Mucosa of gallbladder (tissue), 1 donor: ENCODE measurements at places on chromosomes 4 and X.
A peak's percentile ranks its signal among the peaks of the same experiment; 100 is the strongest.

- no peak for DNase-seq
These were observed 26.9 kb downstream of the GK2 start for GRCh38 chr4:79381161-79381560.

GRCh38 chr4:147453561-147454141, 27.2 kb upstream of the EDNRA start:
- no peak for DNase-seq

- peak; percentile 70 for DNase-seq
These were observed at the start of gene SOWAHD for GRCh38 chrX:119757979-119758730. Gene SOWAHD, plus strand, starts transcription at chrX:119758588. Its CDS starts 80 bp downstream, at chrX:119758668.

- no peak for DNase-seq
These were observed 39.3 kb upstream of the TENM3 start for GRCh38 chr4:182203872-182204411.

DNA sequence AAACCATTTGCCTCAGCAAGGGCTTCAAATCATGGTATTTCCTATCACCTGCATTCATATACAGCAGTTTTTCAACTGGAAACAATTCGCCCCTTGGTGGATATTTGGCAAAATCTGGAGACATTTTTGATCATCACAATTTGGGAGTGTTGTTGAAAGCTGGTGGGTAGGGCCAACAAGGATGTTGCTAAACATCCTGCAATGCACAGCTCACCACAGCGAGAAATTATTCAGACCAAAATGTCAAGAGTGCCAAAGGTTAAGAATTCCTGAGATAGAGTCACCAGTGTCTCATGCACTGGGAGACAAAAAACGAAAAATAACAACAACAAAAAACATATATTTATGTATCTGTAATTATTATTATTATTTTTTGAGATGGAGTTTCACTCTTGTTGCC, 435.2 kb upstream of the CTSO start:
- no peak for DNase-seq

DNA sequence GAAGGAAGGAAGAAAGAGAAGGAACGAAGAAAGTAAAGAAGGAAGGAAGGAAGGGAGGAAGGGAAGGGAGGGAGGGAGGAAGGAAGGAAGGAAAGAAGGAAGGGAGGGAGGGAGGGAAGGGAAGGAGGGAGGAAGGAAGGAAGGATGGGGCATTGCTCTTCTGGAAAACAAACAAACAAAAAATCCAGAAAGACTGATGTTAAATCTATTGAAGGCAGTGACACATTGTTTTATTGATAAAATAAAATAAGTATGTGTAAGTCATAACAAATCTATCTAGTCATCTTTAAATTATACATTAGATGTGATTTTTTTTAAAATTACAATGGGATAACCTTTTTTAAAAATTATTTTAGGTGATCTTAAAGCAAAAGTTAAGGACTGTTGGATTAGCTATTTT, 1245.5 kb downstream of the STIM2 start:
- DNase-seq: no peak

GRCh38 chr4:79053754-79054153, 114.5 kb upstream of the PAQR3 start:
- DNase-seq: no peak

DNA sequence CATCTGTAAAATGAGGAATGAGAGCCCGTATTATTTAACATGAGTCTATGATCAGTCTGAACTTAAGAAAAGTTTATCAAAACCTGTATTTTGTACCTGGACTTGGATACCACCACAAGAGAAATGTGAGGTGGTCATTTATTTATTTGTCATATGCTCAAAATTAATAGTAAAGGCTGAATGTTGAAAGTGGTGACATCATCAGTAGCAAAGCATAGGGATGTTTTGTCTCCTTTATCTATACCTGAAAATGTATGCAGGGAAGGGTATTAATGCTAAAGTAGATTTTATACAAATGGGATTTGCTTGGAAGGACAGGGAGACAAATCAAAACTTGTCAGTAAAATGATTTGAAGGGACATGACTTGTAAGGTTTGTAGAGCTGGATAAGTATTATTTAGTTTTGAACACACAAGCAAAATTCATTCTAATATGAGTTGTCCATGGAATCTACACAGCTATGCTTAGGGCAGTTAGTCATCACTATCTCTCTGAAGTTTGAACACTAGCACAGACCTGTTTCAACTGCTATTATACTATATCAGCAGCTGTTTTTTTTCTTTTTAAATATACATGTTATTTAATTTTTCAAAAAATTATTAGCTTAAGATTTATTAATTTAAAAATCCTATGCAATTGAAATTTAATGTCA, 52.4 kb upstream of the GUCY1A1 start:
- DNase-seq: no peak

DNA sequence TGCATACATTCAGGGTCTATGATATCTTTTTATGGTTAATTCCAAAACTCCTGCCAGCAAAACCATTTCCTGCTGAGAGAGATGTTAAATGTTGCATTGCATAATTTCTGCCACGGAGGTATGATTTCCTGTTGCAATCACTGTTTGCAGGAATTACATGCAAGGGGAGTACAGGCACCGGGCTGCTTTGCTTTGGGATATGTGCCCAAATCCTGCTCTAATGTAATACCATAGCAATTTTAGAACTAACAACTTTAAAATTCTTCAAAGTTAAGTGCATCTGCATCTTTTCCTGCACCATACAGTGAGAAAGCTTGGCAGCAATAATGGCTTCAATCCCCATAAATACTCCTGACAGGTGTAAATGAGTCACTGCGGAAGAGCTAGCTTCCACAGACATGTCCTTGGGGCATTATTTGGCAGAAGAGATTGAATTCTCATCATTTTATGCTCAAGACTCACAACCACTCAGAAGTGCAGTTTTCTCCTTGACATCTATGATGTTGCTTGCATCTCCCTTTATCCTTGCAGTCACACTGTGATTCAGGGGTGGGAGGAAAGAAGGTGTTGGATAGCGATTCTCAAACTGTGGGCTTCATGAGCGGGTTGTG, 29.6 kb downstream of the TRIM2 start:
- DNase-seq: no peak

- DNase-seq: no peak
These were observed 136.0 kb upstream of the PABPC4L start for GRCh38 chr4:134337574-134337973.
